Cardiac muscle cell (in vitro differentiated cells and primary cell): ENCODE measurements at places on chromosomes 6 and 20. TPM values are rescaled to one million over a fixed set of nuclear protein-coding genes. Genes with fewer than 3 reads are reported as not detected.

GRCh38 chr6:43123461-43124314, 47.4 kb upstream of the SRF start:
- DNase-seq: no peak

DNA sequence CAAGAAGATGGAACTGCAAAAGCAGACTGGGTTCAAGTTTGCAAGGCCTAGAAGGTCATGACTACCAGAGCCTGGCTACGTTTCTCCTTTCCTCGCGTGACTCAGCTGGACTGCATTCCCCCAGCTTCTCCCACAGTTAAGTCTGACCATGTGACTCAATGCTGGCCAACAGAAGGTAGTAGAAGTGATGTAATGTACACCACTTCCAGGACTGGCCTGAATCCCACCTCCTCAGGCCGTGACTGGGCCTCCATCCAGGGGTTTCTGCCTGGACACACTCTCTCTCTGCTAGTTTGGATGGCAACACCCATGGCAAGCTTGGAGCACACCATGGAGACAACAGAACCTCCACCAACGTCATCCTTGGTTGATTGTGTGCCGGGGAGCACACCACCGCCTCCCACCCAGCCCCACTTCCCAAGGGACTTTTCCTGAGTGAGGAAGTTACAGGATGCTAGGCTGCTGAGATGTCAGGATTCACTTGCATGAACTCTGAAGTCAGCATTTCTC, 112.0 kb upstream of the CDYL start:
- no peak for DNase-seq

ISM1 gene
- 0.07 and 0.21 TPM in 2 replicates for total RNA-seq

GRCh38 chr6:119463081-119463626, 113.6 kb upstream of the MAN1A1 start:
- DNase-seq: no peak

- no peak for DNase-seq
Observed at GRCh38 chr20:17904027-17904426, 64.6 kb downstream of the SNX5 start.

ILRUN gene
- 42.7 and 55.9 TPM in 2 replicates for total RNA-seq

- no peak for DNase-seq
Observed at GRCh38 chr6:12586721-12587480, 129.7 kb upstream of the PHACTR1 start.

C6orf163 gene
- 1.5 and 4.3 TPM in 2 replicates for total RNA-seq

BANF2 gene
- not detected in 2 replicates for total RNA-seq

DNA sequence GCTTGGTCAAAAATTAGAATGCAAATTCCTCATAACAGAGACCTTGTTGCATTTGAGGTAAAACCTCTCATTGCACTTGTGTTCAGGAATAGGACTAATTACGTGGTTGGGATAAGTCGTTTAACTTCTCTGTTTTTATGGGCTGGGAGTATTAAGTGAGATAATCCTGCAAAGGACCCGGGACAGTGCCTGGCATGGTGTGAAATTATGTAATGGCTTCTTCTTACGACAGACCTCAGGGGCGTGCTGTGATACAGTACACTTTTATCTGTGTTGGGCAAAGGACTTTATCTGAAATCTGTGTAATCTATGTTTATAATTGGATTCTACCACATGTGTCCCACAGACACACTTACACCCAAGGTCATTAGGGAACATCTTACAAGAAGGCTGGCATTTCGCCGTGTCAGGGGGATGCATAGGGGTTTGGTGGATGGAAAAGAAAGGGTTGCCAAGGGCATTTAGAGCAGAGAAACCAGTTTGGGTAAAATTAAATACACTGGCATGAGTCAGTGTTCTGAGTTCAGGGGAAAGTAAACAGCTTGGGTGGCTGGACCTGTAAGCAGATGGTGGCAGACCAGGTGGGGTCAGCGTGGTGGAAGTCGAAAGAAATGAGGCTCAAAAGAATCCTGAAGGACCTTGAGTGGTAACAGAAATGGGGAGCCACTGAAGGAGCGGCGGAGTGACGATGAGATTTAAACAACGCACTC, 17.2 kb upstream of the RTF2 start:
- DNase-seq: no peak

FERMT1 gene
- 9.3 and 15.2 TPM in 2 replicates for total RNA-seq

HMGN4 gene
- total RNA-seq: 56.6 and 57.1 TPM in 2 replicates

SLC17A3 gene
- total RNA-seq: not detected in 2 replicates

CYP39A1 gene
- total RNA-seq: 4.3 and 5.2 TPM in 2 replicates

- peak; percentile 27 for DNase-seq
Observed at GRCh38 chr6:34350137-34350933, 42.1 kb downstream of the NUDT3 start.

DNA sequence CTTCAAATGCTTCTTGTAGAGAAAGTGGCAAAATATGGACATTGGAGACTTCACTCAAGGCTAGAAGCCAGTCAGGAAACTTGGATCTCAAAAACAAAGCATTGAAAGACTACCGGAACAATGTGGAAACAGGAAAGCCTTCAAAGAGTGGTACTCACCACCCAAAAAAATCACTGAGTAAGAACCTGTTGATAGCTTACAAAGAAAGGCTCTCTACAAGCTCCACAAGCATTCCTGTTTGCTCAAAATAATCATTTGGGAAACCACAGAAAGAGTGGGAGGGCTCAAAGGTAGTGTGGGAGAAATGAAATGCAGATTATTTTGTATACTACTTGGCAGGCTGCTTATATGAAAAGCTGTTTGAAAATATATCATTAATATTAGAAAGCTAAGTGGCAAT, 9.5 kb upstream of the DST start:
- DNase-seq: no peak

DNA sequence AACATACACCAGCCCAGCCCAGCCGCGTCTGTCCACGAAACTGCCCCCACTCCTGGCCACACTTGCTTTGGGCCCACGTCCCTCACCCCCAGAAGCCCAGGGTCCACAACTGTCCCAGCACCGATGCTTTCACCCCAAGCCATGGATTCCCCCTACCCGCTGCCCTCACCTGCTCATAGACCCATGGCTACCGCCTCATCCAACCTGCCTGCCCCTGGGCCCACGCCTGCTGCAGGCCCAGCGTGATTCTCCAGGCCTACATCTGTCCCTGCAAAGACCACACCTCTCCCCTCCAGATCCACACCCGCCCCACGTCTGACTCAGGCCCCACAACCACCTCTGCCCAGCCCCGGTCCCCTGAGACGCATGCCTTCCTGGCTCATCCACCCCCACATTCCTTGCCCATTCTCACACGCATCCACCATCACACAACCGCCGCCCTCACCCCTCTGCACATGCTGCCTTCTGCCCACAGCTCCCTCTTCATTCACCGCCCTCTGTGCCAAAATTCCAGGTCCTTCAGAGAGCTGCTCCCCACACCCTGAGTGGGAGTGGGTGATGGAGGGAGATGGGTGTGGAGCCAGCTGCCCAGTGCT, 86.7 kb downstream of the GRM4 start:
- no peak for DNase-seq

GRCh38 chr20:38838326-38838725, 32.8 kb downstream of the PPP1R16B start:
- no peak for DNase-seq

GRCh38 chr6:108497883-108498282, 62.8 kb upstream of the FOXO3 start:
- DNase-seq: peak; percentile 48

RSPH9 gene
- total RNA-seq: 2.1 and 2.9 TPM in 2 replicates

- DNase-seq: peak; percentile 52
Observed at GRCh38 chr20:10239954-10240353, 21.3 kb downstream of the SNAP25 start.

GRCh38 chr6:14434916-14435690, 317.5 kb downstream of the CD83 start:
- no peak for DNase-seq

SNX14 gene
- 52.8 and 103 TPM in 2 replicates for total RNA-seq

GRCh38 chr20:32841174-32841573, 17.5 kb upstream of the EFCAB8 start:
- no peak for DNase-seq

DNA sequence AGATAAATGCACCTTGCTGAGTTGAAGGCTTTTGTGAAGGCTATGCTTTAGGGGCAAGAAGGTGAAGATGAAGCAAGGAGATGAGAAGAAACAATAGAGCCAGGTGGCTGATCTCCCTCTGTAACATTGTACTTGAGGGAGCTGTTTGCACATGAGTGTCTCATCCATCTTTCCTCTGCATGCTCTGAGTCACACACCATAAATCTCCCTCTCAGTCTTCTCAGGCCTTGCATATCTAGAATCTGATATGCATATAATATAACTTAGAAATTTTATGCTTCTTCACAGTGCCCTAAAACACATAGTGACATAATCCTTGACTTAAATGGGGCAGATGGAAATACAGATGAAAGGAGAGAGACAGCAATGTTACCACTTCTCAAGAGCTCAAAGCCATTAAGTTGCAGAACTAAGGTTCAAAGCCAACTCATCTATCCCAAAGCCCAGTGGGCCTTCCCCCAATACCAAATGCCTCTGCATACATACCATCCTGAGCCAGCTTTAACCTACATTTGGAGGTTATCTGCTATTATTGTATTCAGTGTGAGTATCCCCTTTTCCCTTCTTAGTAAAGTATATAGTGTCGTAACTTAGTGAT, 62.4 kb upstream of the STXBP5 start:
- DNase-seq: no peak

DNA sequence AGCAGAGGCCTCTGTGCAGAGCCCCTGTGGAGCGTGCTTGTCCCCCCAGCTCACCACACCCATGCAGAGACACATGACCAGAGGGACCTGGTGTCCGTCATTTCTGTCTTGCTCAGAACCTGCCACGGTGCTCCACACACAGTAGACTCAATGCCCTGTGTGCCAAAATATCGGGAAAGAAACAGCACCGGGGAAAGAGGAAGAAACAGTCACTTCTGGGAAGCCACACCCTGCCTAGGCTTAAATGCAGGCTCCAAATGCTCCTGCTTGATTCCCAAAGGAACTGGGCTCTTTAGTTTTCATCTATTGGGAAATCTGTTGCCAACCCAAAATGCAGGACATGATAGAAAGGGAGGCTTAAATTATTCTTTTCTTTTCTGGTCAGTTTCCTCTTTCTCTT, 503.9 kb downstream of the CD83 start:
- DNase-seq: no peak

PERP gene
- total RNA-seq: 37.2 and 40.0 TPM in 2 replicates

TINAG gene
- total RNA-seq: not detected in 2 replicates

SRSF12 gene
- 4.1 and 5.1 TPM in 2 replicates for total RNA-seq

DEFB121 gene
- total RNA-seq: not detected in 2 replicates

C4A gene
- total RNA-seq: 2.1 and 2.2 TPM in 2 replicates

SLC16A10 gene
- total RNA-seq: 14.6 and 21.4 TPM in 2 replicates

DNA sequence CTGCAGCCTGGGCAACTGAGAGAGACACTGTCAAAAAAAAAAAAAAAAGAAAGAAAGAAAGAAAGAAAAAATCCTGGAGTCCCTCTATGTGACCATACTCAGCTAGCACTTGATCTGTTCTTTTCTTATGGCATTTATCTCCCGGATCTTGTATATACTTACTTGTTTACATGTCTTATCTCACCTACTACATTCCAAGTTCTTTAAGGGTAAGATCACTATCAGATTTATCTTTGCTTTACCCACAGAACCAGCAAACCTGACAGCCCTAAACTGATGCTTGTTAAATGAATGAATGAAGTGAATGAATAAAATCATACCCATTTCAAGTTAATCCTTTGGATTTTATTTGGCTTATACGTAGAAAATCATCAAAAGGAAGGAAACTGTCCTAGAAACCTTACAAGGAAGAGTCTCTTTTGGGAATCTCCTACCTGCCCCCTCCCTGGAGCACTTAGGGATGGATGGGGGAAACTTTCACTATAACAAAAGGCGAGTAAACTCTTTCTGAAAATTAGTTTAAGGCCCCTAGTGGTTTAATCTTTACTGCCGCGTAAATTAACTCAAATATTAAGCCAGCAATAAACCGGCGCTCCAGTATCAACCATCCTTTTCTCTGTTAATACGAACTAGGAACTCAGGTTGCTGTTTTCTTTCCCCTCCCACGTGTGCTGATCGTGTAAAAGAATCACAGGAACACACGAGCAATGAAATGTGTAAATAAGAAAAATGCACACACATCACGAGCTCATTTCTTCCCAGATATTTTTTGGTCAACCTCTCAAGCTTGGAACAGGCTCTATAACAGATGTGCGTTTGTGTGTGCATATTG, 1.3 kb upstream of the UTRN start:
- DNase-seq: peak; percentile 9

DNA sequence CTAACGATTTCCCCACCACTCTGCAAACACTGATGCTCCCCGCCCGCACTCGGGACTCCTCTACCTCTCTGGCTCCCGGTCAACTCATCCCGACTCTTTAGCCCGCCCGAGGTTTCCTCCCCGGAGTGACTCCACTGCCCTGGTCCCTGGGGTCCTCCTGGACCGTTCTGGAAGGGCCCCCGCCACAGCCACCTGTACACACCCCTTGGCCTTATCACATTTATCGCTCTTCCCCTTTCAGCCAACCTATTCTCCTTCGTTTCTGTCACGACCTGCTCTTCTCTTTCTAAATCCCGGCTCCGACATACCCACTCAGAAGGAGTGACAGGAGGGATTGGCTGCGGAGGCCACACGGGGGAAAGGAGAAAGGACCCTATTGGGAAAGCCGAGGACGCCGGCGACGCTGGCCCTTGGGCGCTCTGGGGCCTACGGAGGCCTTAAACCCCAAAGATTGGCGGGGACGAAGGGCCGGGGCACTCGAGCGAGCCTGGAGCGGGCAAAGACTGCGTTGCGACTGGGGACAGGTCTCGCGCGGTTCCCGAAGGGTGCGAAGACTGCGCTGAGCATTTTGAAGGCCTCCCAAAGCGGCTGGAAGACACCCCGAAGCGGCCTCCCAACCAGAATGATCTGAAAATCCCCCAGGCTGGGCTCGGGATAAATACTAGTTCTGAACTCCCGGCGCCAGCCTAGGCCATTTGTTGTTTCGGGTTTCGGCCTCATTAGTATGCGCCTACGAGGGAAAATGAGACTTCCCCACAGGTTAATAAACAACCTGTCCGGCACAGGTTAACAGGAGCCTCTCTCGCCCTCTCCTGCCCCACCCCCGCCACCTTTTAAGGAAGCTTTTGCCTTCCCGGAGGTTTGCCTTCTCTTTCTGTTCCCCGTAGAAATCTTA, 9.2 kb downstream of the SIM1 start:
- no peak for DNase-seq

- DNase-seq: no peak
Observed at GRCh38 chr6:7343546-7344475, 30.8 kb upstream of the SSR1 start.

PPP1R16B gene
- 0.07 and 0.15 TPM in 2 replicates for total RNA-seq

GRCh38 chr6:168182366-168182765, 103.4 kb upstream of the FRMD1 start:
- no peak for DNase-seq

DNA sequence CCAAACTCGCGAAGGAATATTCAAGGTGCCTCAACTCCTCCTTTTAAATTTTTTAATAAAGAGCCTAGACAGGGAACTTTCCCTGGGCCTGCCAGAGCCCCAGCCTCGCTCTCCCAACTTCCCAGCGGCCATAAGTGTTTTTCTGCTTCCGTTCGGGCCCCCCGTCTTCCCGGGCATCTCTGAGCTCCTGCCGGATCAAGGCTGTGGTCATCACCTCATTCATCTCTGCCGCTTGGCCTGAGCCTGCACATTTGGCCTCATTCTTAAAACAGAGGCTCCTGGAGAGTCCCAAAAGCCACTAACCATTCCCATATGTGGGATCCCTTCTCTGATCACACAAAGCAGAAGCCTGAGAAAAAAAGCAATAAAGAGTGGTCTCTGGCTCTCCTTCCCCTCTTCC, 969.1 kb upstream of the DEFB115 start:
- DNase-seq: no peak

GRCh38 chr6:167881327-167881726, 54.6 kb downstream of the AFDN start:
- no peak for DNase-seq

CALHM4 gene
- total RNA-seq: not detected in 2 replicates
